ENCODE measurements at places on chromosomes 5 and 9.

GRCh38 chr5:81631124-81631523, 119.8 kb downstream of the SSBP2 start:
- DNase-seq, result no peak

DNA sequence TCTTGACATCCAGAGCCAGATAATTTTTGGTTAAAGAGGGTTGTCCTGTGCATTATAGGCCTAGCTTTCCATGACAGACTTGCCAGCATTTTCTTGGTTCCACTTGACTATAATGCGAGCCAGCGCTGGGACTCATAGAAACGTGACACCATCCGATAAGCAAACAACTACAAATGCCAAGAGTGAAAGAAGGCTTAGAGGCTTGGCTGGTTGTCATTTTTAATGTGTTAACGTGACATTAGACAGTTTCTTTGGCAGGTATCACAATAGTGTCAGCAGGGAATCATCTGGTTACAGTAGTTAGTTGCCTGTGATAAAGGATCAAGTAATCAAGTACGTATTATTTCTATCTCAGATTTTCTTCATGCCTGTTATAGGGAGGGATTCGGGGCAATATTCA, 20.0 kb upstream of the LIFR start:
- DNase-seq, result no peak

DNA sequence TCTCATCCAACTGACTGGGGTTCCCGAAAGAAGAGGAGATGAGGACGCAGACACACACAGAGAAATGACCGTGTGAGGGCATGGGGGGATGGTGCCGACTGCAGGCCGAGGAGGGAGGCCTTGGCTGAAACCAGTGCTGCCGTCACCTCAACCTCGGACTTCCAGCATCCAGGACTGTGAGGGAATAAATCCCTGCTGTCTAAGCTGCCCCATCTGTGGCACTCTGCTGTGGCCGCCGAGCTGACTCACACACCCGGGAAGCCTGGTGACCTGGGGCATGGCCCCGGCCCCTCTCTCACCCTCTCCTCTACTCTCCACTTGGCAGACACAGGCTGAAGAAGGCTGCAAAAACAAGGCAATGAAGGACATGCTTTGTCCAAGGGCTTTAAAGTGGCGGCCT, 4.4 kb upstream of the COL5A1 start:
- DNase-seq, result no peak

- no peak for DNase-seq
These were observed 100.7 kb upstream of the ERBIN start for GRCh38 chr5:65825408-65826328.

GRCh38 chr9:75946766-75947165, 56.3 kb downstream of the PCSK5 start:
- DNase-seq, result no peak

DNA sequence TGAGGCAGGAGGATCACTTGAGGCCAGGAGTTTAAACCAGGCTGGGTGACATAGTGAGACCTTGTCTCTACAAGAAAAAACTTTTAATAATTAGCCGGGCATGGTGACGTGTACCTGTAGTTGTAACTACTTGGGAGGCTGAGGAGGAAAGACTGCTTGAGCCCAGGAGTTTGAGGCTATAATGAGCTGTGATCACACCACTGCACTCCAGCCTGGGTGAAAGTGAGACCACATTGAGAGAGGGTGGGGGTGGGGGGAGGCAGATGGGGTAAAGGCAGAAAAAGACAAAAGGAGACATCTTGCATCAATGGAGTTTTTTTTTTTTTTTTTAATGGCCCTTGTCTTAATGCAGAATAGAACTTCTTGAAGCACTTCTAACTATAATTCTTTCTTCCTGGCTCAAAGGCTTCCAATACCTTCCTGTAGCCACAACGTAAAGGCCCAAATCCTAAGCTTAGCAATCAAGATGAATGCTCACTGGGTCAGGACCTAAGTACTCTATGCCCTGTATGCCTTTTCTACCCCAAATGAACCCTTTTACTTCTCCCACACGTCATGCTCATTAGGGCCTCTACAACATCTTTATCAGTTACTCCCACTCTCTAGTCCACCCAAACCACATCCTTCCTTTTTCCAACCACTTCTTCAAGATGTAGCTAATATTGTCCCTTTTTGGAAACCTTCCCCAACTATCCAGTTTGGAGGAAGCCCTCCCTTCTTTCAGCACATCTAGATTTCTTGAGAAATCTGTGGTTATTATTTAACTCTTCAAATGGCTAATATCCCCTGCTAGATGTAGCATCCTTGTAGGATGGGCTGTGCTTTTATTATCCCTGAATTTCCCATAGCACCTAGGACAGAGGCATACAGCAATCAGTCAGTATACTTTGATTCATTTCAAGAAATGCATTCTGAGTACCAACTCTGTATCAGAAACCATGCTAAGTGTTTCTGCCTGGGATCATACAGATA, 40.8 kb downstream of the CSF2 start:
- DNase-seq, result no peak

DNA sequence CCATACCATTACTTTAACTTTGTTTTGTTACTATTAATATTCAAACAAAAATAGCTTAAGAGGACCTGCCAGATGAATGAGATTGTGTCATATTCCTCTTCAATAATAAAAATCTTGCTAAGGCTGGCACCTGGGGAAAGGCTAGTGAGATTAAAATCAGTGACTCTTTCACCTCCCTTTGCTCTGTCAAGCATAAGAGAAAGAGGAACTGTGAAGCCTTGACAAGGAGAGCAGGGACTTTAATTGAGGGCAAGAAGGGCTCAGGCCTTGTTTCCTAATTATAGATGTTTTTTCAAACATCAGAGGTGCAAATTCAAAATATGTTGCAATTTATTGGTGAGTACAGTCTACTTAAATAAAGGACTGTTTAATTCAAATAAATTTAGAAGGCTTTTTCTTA, 91.7 kb downstream of the SPATA31D1 start:
- DNase-seq, result no peak

DNA sequence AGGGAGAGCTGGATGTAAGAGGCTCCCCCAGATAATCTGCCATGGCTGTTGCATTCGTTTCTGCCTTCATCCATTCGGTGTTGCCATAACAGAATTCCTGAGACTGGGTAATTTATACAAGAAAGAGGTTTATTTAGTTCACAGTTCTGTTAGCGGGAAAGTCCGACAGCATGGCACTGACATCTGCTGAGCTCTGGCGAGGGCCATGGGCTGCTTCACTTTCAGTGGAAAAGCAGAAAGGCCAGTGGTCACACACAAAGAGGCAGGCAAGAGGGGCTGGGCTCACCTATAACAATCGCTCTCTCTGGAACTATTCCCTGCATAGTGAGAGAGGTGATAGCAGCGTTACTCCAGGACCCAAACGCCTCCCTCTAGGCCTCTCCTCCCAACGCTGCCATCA, 305.9 kb downstream of the MLLT3 start:
- no peak for DNase-seq
